ENCODE measurements at places on chromosomes 5 and 9.
A peak's percentile ranks its signal among the peaks of the same experiment; 100 is the strongest.

DNA sequence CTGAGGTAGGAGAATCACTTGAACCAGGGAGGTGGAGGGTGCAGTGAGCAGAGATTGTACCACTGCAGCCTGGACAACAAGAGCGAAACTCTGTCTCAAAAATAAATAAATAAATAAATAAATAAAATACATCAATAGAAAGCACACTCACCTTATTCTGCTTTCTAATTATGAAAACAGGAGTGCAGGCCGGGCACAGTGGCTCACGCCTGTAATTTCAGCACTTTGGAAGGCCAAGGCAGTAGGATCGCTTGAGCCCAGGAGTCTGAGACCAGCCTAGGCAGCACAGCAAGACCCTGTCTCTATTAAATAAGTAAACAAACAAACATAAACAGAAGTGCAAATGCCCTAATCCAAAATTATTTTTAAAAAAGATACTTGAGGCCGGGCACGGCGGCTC is 2.3 kb downstream of the PWWP2A start:
- no peak for DNase-seq

DNA sequence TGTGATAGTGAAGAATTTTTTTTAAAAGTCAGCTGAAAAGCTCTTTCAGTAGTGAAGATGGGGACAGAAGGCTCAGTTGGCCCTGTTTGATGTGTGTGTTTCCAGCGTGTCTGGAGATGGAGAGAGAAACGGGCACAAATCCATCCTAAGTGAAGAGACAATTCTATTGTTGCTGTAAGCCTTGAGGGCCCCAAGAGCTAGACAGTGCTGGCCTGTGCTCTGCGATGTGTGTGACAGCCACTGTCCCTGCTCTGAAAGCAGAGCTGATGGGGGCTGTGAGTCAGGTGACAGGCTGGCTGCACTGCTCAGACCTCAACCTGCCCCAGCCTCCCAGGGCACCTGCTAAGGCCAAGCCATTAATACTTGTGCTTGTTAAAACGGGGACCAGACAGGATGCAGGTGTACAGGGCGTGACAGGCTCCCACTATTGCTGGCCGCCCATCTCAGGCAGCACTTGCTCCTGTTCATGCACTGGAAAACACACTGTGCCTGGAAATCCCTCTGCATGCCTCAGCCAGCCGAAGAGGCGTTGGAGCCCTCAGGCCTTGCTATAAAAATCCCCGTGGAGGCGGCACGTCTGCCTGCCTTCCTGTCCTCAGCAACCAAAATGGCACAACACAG is 44.6 kb upstream of the SEMA4D start:
- DNase-seq: no peak

DNA sequence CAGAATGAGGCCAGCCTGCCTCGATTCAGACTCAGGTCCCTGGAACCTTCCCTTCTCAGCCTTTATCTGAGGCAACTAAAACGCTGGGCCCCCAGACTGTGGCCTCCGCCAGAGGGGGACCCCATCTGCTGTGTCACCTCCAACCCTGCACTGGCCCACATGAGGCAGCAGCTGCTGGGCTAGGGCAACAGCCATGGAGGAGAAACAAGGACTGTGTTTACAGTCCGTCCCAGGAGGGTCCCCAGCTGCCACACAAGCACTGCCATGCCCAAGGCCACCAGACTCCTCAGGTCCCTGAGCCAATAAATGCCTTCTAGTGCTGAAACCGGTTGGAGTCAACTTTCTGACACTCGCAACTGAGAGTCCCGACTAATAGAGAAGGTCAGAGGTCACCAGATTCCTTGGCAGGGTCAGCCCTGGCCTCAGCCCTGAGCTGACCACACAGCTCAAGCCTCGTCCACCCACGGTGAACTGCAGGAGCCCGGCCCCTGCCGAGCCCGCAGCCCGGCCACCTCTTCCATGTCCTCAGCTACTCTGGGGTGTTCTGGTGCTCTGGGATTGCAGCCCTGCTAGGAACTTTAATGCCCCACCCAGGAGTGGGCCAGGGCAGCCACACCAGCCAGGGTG is 77.0 kb downstream of the ZNF354C start:
- no peak for DNase-seq

DNA sequence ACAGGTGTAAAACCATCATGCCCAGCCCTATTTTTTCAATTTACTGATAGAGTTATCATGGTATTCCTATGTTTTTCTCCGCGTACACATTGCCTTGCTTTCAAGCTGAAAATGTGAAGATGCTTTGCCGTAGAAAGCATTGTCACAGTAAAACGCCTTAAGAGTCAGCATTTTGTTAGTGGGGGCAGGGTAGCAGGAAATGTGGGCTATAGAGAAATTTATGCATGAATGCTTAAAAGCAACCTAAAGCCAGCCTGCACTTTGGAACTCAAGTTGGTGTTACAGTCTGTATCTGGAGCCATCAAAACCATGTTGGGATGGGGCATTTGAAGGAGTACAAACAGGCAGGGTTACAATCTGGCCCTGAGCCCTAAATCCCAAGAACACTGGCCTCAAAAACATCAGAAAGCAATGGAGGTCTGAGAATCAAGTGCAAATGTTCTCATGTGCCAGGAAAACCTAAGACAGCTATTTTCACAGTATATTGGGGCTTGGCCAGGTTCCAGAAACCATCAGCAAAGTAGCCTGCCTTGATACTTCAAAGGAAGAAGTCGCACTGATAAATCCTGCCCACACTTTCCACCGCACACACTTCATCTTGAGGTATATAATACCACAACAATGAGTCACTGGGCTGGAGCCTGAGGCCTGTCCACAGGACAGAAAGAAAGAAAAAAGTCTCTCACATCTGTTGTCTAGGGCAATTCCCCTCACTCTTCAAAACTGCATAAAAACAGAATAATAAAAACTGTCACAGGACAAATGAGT is 313.8 kb downstream of the ENC1 start:
- DNase-seq: peak; percentile 84

GRCh38 chr5:22316294-22316693 is 536.9 kb downstream of the CDH12 start:
- no peak for DNase-seq

DNA sequence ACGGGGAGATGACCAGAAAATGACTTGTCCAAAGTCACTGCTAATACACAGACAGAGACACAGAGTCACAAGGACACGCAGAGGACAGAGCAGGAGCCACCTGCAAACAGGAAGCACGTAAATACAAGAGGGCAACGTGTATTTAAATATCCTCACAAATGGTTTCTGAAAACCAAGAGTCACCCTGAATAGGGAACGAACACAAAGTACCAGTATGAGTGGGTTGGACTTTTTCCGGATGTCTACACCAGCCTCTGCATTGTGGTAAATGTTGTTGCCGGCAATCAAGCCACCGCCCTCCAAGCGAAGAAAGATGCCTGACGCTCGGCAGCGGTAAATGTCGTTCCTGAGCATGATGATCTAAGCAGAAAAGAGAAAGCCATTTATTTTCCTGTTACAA is 44.5 kb downstream of the FBXO10 start:
- peak; percentile 26 for DNase-seq

- DNase-seq: no peak
These were observed 318.3 kb downstream of the CHSY3 start for GRCh38 chr5:130222573-130222972.

- DNase-seq: no peak
These were observed 68.1 kb downstream of the AOPEP start for GRCh38 chr9:94794476-94795167.

DNA sequence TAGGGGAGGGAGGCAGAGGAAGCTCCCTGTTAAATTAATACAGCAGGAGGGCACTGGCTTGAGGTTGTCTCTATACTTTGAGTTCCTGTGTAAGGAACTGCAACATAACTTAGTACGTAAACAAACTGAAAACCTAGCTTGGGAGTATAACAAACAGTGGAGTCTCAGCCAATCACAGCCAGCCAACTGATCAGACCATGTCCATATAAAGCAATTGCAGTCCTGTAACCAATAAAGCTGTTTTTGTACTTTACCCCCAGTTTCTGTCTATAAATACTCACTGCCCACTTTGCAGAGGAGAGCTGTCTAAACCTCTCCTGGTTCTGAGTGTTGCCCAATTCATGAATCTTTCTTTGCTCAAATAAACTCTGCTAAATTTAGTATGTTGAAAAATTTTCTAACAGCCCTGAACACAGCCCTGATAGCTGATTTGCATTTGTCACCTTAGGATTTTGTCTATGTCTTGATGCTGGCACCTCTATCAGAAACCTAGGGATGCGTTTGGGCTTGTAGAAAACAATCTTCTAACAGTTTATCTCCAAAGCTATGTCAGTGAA is 39.9 kb downstream of the GDNF start:
- DNase-seq: no peak

GRCh38 chr9:32581512-32582143 is 8.7 kb upstream of the NDUFB6 start:
- peak; percentile 26 for DNase-seq

DNA sequence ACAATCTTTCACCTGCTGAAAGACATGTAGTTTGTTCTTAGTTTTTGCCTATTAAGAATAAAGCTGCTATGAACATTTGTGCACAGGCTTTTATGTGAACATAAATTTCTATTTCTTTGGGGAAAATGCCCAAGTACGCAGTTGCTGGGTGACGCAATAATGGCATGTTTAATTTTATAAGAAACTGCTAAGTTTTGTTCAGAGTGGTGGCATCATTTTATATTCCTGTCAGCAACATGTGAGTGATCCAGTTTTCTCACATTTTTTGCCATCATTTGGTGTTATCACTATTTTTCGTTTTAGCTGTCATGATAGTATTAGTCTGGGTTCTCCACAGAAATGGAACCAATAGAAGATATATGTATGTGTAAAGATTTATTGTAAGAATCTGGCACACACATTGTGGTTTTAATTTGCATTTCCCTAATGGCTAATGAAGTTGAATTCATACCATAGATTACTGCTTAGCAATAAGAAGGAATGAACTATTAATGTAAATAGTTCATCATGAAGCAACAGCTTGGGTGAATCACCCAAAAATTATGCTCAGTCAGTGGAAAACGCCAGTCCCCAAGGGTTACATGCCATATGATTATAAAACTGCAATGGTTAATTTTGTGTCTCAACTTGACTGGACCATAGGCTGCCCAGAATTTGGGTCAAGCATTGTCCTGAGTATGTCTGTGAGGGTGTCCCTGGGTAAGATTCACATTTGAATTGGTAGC is 358.6 kb downstream of the MSX2 start:
- no peak for DNase-seq

DNA sequence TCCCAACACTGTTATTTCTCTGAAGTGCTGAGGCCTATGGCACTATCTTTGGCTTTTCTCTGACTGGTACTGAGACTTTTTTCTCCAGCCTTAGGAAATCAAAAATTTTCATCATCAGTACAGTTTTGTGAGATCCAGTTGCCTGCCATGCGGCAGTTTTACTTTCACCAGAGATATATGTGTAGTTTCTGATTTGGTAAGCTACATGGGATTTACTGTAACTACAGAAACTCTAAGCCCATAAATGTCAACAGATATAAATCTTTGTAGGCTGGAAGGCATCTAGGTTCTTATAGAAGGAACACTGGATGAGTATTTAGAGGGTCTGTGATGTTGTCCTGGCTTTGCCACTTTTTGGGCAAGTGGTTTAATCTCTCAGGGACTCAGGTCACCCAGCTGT is 69.0 kb downstream of the DOCK2 start:
- no peak for DNase-seq

GRCh38 chr5:102758576-102758975 is 3.5 kb downstream of the PAM start:
- DNase-seq: no peak

DNA sequence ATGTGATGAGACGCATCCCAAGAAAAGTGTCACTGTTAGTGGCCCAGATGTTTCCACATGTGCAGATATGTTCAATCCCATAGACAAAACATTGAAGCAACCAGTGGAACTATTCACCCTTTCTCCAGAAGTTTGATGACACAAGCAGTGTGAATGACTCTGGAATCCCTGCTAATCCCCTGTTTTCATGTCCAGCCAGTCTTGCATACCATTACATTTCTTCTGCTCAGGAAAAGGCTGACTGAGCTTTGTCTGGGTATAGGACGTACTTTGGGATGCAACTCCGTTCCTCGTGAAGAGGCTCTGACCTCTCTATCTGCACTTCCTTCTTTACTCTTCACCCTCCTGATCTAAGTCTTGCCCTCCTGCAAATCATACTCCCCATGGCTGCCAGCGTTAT is 172.4 kb downstream of the NTRK2 start:
- no peak for DNase-seq

DNA sequence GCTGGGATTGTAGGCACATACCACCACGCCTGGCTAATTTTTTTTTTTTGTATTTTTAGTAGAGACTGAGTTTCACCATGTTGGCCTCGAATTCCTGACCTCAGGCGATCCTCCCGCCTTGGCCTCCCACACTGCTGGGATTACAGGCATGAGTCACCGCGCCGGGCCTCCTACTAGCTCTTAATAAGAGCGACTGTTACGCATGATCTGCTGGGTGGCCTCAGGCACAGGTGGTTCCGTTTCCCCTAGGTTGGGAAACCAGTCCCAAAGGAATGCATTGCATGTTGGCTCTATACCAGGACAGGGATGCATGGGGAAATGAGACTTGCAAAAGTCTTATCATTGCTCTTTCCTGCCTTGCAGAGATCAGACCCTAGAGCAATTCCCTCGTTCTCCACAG is 184.7 kb upstream of the PPP1R26 start:
- DNase-seq: no peak

DNA sequence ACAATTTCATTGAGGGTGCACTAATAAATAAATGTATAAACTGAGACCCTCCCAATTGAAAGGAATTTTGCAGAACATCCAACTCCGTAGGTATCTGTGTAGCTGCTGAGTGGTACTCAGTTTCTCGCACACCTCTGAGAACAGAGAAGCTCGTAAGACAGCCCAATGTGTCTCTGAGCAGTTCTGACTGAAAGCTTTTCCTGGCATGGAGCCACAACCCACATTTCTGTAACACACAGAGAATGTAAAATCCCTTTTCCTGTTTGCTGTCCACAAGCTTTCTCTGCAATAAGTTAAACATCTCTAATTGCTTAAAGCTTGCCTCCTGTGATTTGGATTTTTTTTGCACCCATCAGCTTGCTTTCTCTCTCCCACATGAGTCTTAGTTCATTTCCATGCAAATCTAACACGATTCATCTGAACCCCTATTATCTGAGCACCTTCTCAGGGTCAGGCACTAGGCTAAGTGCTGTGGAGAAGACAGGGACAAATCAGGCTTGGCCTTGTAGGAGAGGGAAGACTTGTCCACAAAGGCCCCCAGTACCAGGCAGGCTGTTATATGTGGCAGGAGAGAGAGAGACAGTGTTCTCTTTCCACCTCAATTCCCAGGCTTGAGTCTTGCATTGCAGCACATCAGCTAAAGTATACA is 44.2 kb upstream of the COL15A1 start:
- DNase-seq: peak; percentile 5

- DNase-seq: peak; percentile 57
These were observed 71.5 kb upstream of the RPS23 start for GRCh38 chr5:82349652-82350051.

GRCh38 chr9:125431741-125432271 is 170.2 kb downstream of the GAPVD1 start:
- no peak for DNase-seq

DNA sequence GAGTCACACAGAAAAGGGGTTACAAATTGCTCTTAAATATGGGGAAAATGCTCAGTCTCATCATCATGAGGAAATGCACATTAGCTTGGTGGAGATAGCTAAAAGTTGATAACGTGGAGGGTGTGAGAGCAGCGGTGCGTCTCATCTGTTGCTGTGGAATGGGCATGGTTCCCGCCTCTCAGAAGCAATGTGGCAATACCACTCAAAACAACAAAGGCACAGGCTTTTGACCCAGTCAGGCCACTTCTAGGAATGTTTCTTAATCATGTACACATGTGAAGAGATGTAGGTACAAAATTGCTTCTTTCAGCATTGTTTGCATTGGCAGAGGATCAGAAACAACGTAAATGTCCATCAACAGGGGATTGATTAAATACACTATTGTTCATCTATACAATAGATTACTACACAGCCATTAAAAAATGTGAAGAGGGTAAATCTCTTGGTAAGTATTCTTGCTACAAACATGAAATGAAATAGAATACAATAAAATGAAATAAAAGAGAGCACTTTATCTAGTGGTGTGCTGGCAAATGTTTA is 212.6 kb upstream of the MSX2 start:
- DNase-seq: no peak
